ENCODE measurements at places on chromosomes 2 and 18.

GRCh38 chr2:201734111-201734510 is 35.7 kb upstream of the MPP4 start:
- no peak for DNase-seq

- no peak for DNase-seq
Observed at GRCh38 chr2:18987592-18988073, 370.8 kb downstream of the OSR1 start.

- DNase-seq, result no peak
Observed at GRCh38 chr2:219627103-219628100, at the start of gene SLC4A3. TSS of gene SLC4A3 (plus strand) at chr2:219627630. CDS start at chr2:219627993, 363 bp downstream.

DNA sequence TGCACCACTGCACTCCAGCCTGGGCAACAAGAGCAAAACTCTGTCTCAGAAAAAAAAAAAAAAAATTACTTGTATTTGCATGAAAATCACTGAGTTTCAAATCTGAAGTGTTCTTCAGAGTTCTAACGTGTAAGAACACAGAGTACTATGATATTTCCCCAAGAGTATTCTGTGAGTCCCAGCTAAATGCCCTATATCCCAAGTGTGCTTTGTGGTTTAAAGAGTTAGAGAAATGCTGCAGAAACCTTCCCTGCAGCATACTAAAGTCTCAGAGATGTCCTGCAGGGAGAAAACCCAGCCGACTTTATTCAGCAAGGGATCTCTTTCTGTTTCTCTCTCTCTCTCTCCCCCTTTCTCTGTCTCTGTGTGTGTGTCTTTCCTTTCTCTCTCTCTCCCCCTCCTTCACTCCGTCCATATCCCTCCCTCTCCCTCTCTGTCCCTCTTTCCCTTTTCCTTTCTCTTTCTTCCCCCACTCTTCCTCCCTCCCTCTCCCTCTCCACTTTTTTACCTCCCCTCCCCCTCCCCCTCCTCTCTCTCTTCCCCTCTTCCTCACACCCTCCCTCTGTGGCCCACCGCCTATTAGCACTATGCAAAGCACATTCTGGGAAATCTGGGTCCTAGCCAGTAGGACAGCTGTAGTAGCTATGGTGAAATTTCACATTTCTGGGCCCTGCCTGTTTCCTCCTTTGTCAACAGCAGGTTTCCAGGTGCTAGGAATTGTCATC is 54.2 kb downstream of the ACTR2 start:
- DNase-seq, result no peak

- DNase-seq, result no peak
Observed at GRCh38 chr2:200274116-200275075, 32.1 kb upstream of the SPATS2L start.

- DNase-seq, result no peak
Observed at GRCh38 chr2:23536326-23536725, 151.3 kb downstream of the KLHL29 start.

DNA sequence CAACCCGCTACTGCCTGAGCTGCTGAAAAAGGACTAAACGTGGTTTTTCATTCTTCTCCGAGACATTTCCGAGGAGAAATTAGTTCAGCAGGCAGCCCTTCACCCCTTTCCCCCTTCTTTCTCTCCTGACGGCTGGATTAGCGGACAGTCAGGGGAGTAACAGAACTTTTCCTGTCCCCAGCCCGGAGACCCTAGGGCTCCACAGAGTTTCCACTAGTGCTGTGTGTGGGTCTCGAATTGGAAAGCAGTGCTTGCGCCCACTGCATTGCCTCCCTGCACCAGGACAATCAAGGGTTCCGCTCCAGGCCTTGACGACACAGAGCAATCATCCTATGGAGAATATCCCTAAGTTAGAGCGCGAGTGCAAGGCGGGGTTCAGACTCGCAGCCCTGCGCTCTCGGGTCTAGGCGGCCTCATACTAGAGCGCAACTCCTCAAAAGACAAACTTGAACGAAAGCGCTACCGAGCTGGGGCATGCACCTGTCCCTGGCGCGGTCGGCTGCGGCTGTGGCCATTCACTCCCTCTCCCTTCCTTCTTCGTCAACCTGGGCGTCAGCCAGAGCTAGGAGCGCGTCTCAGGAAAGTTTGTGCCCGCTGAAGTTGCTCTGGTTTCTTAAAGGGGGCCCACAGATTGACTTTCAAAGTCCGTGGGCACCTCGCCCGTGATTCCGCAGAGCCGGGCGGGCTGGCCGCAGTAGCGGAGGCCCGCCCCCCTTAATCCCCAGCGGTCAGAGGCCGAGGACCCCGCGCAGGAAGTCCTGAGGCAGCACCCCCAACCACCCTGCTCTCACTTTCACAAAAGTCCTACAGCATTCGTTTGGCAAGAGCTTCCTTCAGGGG is 801 bp downstream of the OSR1 start:
- no peak for DNase-seq

GRCh38 chr18:364256-364826 is 96.5 kb upstream of the THOC1 start:
- DNase-seq, result no peak

DNA sequence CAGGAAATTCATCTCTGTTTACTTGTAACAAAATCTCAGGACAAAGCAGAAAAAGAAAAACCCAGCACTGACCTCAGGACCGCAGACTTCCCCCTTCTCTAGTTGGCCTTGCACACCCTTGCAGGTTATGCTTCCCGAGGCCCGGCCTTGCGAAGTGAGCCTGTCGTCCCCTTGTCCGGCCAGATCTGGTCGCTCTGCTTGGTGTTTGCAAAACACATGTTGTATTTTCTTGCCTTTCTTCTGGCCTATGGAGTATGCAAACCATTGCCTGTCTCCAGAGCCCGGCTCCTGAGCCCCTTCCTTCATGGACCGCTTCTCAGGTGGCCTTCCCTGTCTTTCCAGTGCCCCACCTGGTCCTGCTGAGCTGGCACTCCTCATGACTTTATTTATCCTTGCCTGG is 4.8 kb downstream of the IMPA2 start:
- no peak for DNase-seq

DNA sequence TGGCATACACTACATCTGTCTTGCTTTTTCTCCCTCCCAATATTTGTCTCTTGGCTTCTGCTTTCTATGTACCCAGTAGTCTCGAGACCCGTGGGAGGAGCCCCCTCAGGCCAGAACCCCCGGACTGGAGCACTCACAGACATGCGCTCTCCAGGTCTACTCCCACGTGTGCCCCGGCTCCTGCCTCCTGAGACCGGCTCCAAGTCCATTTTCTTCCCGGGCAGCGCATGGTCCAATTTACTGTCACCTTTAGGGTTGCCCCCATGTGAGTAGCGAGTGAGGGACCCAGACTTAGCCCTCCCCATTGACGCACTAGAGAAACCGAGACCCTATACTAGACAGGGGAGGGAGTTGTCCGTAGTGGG is 11.8 kb upstream of the TEX51 start:
- no peak for DNase-seq

DNA sequence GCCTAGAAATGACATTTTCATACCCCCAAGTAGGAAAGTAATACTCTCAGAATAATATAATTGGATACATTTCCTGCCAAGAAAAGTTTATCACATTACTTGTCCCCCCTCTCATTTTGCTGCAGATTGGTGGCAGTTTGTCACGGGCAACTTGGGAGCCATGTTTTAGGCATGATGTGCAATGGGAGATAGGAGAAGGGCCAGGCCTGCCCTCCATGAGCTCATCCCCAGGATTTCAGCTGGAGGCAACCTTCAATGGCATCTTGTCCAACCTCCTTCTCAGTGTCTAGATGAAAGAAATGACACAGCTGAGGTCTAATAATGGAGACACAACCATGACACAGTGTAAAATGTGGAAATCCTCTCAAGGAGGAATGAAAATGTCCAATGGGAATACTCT is 11.4 kb upstream of the RAB31 start:
- no peak for DNase-seq

GRCh38 chr2:151918308-151918707 is 90.1 kb upstream of the ARL5A start:
- DNase-seq, result peak; percentile 74

- no peak for DNase-seq
Observed at GRCh38 chr18:40904295-40904694, 1050.7 kb upstream of the PIK3C3 start.

GRCh38 chr2:168196764-168197180 is 50.6 kb downstream of the STK39 start:
- DNase-seq, result no peak

GRCh38 chr18:56649996-56650395 is 1.2 kb upstream of the WDR7 start:
- peak; percentile 41 for DNase-seq

- DNase-seq, result no peak
Observed at GRCh38 chr2:232888099-232888836, 18.2 kb downstream of the SNORC start.

DNA sequence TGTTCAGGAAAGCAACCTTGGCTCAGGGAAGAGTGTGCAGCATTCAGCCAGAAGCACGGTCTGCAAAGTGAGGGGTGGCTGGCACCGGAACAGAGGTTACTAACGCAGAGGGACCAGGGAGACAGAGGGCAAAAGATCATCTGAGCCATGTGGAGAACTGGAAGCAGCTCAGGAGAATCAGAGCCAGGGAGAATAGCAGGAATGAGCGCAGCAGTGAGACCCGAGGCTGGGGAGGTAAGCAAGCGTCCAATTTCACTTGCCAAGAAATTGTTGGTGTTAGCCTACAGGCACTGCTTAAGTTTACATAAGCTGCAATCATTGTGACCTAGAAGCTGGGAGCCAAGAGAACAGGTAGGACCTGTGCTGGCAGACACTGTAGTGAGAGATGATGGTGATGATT is 372.6 kb upstream of the POU3F3 start:
- DNase-seq, result no peak

DNA sequence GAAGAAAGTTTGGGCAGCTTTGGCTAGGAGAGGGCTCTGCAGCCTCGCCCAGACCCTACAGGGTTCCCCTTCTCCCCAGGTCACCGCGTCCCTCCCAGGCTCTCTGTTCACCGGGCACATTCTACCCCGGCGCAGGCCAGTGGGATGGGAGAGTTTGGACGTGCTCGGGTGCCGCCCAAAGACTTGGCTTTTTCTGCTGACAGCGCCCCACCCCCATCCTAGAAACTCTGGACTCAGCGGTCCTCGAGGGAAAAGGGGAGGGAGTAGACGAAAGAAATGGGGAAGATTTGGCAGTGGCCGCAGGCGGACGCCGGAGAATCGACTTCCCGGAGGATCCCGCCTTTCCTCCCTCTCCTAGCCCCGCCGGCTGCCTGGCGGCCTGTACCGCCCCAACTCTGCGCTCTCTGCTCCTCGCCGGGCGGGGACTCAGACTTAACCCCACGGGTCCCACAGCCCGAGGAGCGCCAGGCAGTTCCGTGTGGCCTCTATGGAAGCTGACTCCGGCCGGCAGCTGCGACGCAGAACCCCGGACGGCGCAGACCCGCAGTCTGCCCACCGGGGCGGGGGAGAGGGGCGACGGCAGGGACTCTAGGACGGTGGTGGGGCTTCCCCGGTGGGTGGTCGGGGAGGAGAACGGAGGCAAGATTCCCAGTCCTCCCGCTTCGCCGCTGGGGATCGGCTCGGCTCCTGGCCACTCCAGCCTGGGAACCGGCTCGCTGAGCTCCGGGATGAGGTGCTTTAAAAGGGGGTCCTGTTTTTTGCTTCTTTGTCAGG is 863 bp upstream of the SIX2 start:
- no peak for DNase-seq

DNA sequence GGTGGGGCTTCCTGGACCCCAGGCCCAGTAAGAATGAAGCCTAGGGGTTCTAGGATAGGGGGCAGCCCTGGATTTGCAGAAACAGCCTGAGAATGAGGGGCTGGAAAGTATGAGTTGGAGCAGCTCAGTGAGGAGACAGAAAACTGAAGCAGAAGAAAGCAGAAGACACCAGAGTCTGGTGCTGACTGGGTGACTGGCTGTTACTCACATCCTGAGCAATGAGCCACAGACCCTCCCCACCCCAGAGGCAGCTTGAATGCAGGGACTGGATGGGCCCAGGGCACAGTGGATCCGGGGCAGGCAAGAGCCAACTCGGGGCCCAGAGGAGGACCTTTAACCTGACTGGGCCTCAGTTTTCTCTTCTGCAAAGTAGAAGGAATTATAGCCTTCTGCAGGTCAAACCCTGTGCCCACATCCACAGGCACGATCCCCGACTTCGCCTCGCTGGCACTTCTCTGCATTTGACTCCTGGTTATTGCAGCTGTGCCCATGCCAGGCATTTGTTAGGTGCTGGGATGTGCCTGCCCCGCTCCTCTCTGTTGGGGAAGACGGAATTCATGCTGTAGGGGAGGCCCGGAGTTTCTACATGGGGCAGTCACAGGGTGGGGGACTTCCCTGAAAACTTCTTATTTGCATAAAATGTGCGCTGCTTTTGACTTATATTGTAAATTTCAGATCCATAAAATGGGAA is 8.5 kb downstream of the STEAP3 start:
- DNase-seq, result peak; percentile 8

DNA sequence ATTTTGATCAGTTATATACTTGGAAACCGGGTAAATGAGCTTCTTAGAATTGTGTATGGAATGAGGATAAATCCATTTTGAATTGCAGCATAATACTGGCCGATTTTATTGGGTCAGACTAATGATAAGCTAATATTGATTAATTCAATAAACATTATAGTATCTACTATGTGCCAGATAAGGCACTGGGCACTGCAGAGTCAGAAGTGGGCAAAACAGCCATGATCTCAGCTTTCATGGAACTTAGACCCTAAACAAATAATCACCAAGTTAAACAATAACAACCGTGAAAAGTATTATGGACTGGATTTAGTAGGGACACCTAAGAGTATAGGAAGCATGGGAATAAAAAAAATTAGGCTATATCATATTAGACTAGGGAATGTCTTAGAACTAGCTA is 297.0 kb upstream of the PKDCC start:
- DNase-seq, result no peak

GRCh38 chr2:101151859-101152271 is 683 bp upstream of the TBC1D8 start:
- no peak for DNase-seq

GRCh38 chr2:22486343-22486742 is 898.6 kb upstream of the KLHL29 start:
- no peak for DNase-seq

GRCh38 chr2:48633143-48633542 is 15.5 kb downstream of the GTF2A1L start:
- no peak for DNase-seq

GRCh38 chr18:181711-182110 is 23.4 kb downstream of the USP14 start:
- DNase-seq, result no peak

DNA sequence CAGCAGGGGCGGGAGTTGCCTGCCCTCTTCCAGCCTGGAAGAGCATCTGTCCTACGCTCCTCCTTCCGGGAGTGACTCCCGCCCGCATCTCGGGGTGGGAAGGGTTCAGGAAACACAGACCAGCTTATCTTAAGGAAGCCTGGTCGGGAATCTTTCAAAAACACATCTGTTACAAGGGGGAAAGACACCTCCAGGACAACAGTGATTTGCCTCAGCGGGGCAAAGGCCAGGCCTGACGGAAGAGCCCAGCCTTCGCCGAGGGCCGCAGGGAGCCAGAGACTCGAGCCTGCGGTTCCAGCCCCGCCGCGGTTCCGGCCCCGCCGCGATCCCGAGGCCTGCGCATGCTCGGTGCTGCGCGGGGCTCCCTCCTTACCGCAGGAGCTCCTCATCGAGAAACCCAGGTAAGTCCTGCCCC is 38.1 kb upstream of the TGIF1 start:
- DNase-seq, result no peak

DNA sequence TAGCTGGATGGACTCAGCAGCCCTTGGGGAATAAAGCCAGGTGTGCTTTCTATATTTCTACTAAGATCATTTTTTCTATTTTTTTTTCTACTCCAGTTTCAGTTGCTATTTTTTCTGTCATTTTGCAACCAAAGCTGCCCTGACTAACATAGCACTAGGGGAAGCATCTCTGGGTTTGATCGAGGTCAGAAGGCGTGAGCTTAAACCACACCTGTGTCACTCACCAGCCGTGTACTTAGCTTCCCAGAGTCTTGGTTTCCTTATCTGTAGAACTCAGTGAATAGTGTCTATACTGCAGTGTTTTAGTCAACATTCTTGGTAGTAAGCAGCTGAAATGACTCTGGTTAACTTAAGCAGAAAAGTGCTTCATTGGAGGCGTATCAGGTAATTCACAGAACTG is 489.6 kb upstream of the SPRED2 start:
- no peak for DNase-seq
